ENCODE measurements at places on chromosomes 6 and 20.

GRCh38 chr6:90537723-90538258 is 49.1 kb downstream of the MAP3K7 start:
- peak; percentile 2 for DNase-seq

DNA sequence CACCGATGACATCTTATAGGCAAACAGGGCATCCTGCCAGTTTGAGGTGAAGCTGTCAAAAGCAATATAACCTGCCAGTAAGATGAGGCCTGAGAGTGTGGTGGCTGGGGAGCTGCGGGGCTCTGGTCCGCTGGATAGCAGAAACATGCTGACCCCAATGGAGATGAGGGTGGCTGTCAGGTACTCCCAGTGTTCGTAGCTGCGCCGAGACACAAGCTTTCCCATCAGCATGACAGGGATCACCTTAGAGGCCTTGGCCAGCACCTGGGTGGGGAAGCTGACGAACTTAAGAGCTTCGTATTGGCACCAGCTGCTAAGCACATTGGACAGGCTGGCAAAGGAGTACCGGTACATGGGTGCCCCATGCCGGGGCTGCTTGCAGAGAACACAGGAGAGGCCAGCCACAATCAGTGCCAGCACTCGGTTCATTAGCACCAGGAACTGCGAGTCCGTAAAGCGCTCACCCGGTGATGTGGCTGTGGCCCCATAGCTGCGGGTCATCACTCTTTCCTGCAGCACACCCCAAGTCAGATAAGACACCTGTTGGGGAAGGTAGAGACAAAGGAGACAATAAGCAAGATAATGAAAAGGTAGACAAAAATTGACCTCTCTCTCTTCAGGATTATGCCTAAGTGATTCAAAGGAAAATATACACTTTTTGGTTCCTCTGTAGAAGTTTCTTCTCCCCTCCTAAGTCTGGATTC is 2.1 kb downstream of the SLC35B2 start:
- DNase-seq: no peak

- DNase-seq: no peak
These were observed 64.8 kb downstream of the VIP start for GRCh38 chr6:152815230-152815872.

DNA sequence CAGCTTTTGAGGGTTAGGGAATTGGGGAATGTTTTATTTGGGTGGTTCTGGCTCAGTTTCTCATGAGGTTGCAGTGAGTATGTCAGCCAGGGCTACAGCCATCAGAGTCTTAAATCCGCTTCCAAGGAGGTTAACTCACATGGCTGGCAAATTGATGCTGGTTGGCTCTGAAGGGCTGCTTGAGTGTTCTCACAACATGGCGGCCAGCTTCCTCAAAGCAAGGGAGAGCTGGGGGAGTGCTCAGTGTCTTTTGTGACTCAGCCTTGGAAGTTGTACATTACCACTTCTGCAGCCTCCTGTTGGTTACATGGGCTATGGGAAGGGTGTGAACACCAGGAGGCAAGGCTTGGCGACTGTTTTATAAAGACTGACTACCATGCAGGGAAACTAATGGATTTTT is 17.8 kb upstream of the PPP1R3G start:
- no peak for DNase-seq

DNA sequence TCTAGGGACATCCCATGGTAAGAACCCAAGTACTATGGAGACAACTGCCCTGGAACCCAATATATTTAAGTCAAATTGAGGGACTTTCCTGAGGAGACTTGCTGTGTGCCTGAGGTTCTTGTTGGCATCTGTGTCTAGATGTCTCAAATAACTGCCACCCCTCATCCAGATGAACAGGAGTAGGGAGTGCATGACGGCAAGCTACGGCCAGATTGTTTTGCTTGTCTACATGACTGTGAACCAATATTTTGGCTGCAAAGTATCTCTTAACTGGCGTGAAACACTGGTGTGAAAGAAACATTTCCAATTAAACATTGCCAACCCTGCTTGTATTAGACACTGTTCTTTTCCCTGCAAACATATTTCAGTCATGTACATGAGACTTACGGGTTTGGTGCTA is 52.4 kb upstream of the SIM1 start:
- no peak for DNase-seq

GRCh38 chr6:84825461-84825860 is 61.1 kb upstream of the TBX18 start:
- peak; percentile 91 for DNase-seq

GRCh38 chr6:161166677-161167076 is 107.2 kb downstream of the AGPAT4 start:
- DNase-seq: no peak

GRCh38 chr20:3732327-3733118 is at the start of gene HSPA12B:
TSS of gene HSPA12B (plus strand) at chr20:3732685. CDS start at chr20:3738675, 5,990 bp downstream.
- DNase-seq: no peak

GRCh38 chr6:116465246-116465645 is 4.1 kb downstream of the CALHM6 start:
- DNase-seq: no peak

- DNase-seq: peak; percentile 58
These were observed 54.2 kb upstream of the HLA-A start for GRCh38 chr6:29887819-29888776.

- DNase-seq: no peak
These were observed 21.3 kb upstream of the HLA-DRB5 start for GRCh38 chr6:32551410-32551809.

GRCh38 chr6:35139924-35140638 is 1.1 kb downstream of the TCP11 start:
- peak; percentile 70 for DNase-seq

DNA sequence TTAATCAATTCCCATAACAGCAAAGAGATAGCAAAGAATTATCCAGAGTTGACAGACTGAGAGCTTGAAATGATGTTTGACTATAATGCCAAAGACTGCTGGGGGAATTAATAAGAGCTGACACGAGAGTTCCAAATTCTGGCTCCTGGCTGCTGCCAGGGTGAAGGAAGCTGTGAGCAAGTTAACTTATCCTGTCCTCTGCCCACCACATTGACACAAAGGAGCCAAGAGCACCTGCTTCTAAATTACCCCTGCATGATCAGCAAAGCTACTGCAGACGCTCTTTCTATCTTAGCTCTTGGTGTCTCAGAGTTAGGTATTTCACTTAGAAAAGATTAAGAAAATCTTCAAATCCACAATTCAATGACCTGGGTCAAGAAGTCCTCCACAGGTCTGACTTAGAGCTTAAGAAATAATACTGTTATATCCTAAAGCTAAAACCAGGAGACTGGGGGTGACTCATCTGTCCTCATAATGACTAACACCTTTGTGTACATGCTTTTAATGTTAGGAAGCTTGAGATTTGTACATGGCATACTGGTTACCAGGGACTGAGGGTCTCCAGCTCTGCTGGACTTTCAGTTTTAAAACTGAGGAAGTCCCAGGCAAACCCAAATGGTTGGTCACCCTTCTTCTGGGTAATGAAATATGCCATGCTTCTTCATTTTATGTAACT is 13.2 kb upstream of the FRK start:
- DNase-seq: peak; percentile 88

- DNase-seq: no peak
These were observed 81.2 kb upstream of the VSTM2L start for GRCh38 chr20:37821696-37822095.

DNA sequence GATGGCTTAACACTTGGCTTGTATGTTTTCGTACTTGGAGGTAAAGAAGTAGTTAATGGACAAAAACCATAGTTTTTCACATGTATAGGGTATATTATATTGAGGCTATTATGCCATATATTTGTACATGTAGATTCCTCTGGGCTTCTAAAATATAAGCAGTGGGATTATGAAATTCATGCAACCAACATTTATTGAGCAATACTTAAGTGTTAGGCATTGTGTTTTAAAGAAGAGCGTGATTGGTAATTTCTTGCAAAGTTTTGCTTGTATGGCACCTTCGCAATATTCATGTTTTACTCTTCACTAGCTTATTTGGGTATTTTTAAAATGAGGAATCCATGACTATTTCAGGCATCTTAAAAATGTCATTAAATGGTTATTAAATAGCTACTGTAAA is 2.5 kb downstream of the TULP4 start:
- no peak for DNase-seq

DNA sequence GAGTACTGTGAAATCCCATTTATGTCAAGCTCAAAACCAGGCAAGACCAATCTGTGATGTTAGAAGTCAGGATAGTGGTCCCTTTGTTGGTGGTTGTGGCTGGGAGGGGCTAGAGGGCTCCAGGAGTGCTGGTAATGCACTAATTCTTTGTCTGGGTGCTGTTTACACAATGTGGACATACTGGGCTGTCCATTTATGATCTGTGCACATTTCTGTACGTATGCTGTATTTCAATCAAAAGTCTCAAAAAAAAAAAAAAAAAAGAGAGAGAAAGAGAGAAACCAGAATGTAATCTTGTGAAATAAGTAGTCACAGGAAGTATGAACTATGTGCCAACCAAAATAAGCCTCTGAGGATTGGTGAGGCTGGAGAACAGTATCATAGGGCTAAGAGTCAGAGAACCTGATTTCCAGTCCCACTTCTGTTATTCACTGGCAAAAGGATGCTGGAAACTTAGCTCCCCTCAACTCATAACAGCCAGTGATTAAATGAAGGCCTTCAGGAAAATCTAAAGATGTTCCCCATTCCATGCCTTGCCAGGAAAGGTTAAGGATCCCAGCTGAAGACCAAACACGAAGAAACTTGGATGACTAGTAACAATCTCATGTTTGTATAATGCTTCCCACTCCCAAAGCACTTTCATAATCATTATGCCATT is 19.6 kb upstream of the TRAM2 start:
- peak; percentile 44 for DNase-seq

DNA sequence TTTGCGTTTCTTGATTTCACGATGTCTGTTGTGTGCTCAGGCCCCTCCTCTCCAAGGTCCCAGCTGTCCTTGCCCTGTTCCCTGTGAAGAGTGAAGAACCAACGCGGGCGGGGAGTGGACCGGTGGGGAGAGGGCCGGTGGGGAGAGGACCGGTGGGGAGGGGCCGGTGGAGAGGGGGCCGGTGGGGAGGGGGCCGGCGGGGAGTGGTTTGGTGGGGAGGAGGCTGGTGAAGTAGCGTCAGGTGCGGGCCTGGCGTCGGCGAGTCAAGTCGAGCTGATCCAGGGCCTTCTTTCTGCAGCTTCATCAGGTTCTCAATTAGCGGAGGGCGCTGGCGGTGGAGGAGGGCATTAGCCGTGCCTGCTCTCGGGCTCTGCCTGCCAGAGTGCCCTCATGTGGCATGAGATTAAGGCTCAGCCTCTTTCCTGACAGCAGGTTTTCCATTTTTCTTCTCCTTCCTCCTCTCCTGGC is 21.2 kb upstream of the BHLHE23 start:
- DNase-seq: no peak

DNA sequence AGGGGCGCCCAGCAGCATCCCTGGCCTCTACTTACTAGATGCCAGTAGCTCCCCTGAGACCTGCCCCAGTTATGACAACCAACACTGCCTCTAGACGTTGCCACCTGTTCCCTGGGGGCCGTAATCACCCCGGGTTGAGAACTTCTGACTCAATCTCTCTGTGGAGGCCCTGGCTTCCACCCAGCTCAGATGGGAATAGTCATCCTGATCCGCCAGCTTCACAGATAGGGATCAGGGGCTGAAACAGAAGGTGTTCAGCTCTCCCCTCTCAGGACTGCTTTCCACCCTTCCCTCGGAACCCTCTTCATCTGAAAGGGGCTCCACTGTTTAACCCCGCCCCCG is 3.3 kb downstream of the CAPN11 start:
- peak; percentile 76 for DNase-seq

DNA sequence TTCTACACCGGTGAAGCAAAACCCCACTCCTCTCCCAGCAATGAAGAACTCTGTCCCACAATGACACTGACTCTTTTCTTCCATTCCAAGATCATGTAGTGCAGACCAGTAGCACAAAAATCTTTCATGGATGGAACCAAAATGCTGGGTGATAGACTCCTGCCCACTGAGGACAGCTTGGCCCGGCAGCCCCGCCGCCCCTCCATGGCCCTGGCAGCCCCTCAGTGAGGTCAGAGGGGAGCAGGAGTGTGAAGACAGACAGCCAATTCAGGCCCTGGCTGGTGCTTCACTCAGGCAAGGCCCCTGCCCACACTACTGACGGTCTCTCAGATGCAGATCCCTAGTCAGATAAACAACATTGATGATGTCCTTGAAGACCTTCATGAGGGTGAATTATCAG is 131.9 kb upstream of the SYNDIG1 start:
- DNase-seq: no peak

DNA sequence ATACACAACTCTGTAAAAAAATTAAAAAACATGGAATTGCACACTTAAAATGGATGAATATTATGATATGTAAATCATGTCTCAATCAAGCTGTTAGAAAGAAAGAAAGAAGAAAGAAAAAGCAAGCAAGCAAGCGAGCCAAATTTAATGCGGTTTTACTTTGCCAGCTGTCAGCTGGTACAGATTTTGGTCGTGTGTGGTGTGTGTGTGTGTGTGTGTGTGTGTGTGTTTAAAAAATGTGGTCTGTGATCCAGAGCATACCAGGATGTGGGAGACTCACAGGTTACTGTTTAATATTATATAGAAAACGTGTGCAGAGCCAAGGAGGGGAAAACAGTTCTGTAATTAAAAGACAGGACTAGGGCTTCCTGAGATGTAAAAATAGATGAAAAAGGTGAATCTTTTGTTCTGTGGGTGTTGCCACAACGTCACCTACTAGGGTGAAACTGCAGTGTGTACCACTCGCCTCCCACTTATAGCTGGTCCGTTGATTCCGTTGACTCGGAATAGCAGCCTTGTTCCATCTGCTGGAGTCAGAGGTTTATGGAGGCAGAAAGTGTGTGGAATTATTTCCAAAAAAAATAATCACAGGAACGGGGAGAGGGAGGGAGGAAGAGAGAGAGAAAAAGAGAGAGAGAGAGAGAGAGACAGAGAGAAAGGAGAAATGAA is 197.7 kb downstream of the BCAS1 start:
- DNase-seq: no peak

DNA sequence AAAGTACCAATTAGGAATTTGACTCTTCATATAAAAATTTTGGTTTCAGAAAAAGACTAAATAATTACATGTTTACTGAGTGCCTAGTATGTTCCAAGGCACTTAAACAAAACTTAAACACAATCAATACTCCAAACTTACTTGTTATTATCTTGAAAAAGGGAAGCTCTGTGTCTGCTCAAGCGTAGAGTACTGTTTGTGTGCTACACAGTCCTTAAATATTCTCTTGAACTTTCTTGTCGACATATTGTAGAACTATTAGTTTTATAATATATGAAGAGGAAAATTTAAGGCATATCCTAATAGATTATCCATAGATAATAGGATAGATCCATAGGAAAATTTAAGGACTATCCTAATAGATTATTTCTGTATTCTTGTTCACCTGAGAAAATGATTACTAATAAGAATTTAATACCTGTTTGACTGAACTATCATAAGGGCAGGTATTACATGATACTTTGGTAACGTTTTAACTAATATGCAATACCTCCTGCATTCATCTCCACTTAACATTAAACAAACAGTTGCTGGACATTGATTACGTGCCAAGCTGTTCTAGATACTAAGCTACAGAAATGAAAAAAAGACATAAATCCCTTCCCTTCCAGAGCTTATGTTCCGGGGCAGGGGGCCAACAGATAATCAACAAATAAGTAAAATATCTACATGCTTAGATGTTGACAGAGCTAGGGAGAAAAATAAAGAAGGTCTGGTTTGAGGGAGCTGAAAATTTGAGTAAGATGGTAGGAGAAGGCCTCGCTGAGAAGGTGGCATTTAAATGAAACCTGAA is 115.2 kb upstream of the BCLAF1 start:
- DNase-seq: no peak

GRCh38 chr20:54416770-54417169 is 58.6 kb upstream of the DOK5 start:
- no peak for DNase-seq

GRCh38 chr6:9192405-9192909 is 757.1 kb upstream of the SLC35B3 start:
- DNase-seq: peak; percentile 33

GRCh38 chr20:55934146-55934545 is 71.2 kb downstream of the CBLN4 start:
- no peak for DNase-seq

Measured in epithelial cell of esophagus (primary cell).